ENCODE measurements at places on chromosomes 7 and 10.

DNA sequence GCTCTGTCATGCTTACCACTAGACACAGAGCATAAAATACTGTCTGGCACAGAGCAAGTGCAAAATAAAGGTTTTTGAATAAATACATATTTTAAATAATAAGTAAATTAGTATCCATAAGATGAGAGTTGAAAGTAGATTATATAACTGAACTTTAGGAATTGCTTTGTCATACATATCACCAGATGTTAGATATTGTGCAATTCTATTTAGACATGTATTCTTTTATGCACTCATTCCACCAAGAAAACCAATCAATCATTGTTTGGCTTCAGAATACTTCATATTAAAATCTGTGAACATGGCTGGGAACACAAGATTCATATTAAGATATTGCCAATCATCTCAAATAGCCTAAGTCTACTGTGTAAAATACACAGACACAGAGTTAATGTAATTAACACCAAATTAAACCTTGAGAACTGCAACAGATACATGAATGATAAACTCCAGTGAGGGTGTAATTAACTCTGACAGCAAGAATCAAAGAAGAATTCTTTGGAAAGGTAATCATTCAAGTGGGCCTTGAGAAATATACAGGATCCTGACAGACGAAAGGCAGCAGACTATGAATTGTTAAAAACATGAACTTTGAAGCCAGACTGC, 201.0 kb upstream of the PTN start:
- DNase-seq = no peak

- no peak for DNase-seq
These were observed 754.7 kb downstream of the GRID1 start for GRCh38 chr10:85611746-85612377.

DNA sequence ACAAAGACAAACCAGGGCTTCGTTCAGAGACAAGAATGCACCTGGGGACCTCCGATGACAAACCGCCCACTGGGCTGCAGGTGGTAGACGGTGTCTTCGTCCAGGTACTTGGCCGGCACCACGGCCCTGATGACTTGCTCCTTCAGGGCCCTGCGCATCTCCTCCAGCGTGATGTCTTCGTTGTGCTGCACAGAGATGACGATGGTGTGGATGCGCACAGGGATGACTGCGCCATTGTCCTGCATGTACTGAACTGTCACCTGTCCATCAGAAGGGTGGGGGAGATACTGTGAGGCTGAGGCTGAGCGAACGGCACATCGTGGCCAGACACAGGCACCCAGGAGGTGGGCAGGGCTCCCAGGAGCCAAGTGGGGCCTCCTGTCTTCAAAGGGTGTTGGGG, 13.1 kb downstream of the MAT1A start:
- DNase-seq = no peak

DNA sequence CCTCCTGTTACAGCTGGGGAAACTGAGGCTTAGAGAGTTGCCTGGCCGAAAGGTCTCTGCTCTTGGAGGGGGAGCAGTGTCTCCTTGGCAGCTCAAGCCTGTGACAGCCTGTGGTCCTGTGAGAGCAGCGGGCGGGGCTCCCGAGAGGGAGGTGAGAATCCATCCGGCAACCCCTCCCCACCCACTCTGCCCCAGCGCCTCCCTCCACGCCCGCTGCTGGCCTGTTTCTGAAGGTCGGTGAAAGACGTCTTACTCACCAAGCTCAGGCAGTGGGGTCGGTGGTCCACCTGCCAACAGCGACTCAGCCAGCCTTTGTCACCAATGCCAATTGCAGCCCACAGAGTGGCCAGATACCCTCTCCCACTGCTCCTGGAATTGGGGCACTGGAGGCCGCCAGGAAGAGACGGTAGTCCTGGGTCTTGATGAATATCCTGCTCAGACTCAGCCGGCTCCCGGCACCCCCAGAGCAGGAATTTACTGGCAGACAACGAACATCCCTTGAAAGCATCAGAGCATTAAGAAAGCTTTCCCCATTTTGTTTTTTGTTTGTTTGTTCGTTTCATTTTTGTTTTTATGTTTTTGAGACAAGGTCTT, 7.4 kb upstream of the TTYH3 start:
- DNase-seq = no peak

GRCh38 chr7:134562136-134562535, 13.2 kb downstream of the AKR1B15 start:
- DNase-seq = no peak

- DNase-seq = no peak
These were observed 396.2 kb upstream of the IGFBP3 start for GRCh38 chr7:46317256-46317655.

- no peak for DNase-seq
These were observed 7.9 kb downstream of the RET start for GRCh38 chr10:43084812-43085211.

DNA sequence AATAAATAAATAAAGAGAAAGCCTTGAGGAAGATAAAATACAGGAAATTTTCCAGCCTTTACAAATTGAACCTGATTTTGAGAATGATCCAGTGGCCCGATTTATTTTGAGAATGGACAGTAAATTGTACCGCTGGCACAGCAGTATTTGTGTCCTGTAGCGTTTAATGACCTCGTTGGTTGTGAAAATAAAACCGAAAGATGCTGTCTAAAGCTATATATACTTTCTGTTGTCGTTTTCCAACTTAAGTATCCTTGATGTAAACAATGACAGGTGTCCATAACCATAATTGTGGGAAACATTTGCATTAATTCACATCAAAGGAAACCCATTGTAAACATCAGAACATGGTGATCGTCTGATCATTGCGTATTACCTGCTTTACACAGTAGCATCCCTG, 38.8 kb downstream of the TBXAS1 start:
- DNase-seq = no peak

DNA sequence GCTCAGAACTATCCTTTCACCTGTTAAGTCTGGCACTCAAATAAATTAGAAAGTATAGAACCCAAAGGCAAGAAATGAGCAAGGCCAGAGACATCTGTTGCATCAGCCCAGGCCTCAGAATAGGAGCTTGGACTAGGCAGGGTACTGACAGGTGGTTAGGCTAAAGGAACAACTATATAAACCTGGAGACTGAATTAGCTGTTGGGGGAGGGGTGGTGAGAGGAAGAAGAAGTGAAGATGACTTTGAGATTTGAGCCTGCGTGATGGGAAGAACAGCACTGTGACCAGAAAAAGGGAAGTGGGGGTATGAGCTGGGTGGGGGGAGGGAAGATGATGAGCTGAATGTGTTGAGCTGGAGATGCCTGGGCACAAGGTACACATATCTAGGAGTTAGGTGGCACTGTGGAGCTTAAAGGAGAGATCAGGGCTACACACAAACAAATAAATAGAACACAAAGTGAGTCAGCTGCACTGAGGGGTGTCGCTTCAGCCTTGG, 244.7 kb downstream of the PTEN start:
- DNase-seq = no peak

DNA sequence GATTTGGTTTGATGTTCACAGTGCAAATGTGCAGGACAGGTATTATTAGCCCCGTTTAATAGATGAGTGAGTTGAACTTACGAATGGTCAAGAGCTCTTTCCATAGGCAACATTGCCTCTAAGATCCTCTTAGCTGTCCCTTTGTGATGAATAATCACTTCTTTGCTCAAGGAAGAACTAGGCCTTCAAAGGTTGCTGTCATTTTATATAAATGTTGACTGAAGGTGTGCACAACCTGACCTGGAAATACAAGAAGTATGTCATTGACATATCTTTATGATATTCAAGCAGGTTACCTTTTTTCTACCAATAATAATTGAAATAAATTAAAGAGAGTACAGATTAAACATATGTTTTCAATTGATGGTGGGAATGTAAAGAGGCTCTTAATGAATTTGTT, 48.5 kb upstream of the GLCCI1 start:
- no peak for DNase-seq

DNA sequence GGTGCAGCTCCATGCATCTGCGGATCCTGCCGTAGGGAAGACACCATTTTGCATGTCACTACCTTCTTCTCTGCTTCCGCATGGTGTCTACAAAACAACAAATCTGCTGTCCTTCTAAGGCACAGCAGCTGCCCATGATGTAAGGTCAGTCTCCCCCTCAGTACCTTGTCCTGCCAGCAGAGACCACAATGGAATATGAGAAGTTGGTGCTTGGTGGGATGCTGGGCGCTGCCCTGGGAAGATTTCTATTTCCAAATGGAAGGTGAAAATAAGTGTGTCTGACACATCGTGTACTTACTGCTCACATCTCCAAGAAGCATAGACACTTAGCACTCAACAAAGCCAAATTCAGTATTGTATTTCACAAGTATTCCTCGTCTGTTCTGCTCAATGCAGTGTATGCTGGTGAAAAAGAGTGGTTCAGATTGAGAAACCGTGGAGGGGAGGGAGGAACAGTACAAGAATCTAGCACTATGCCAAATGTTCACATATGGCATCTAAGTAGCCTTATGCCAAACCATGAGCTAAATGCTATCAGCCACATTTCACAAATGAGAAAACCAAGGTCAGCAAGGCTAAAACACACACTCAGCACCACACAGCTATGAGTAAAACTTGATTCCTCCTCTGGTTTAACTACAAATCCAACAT, 95.0 kb downstream of the GRB10 start:
- DNase-seq = no peak

DNA sequence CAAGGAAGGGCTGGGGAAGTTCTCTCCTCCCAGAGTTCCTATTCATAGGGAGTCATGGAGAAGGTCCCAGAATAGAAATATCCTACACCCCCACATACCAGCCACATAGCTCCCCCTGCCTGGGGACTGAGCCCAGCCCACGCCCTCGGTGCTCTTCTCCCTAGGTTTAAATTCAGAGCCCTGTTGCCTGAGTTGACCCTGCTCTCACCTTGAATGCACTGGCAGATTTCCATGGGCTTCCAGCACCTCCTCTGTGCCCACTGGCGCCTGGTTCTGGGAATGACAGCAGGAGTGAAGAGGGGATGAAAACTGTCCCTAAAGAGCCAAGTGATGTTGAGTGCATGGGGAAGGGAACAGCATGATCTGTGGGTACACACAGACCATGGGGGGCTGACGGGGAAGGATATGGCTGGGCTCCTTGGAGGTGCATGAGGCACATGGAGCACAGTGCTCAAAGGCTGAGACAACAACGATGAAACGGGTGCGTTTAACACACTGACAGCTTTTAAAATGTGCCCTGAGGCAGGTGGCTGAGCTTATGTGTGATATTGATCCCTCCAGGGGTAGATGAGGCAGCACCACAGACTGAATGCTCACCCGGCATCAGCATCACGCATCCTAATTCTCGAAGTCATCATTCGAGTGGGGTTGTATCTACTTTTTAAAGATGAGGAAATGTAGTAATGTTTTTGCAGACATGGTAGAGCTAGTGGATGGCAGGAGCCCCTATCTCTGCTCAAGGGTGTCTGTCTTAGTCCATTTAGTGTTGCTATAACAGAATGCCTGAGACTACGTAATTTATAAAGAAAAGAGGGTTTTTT, 53.7 kb upstream of the IGFBP3 start:
- DNase-seq = no peak

DNA sequence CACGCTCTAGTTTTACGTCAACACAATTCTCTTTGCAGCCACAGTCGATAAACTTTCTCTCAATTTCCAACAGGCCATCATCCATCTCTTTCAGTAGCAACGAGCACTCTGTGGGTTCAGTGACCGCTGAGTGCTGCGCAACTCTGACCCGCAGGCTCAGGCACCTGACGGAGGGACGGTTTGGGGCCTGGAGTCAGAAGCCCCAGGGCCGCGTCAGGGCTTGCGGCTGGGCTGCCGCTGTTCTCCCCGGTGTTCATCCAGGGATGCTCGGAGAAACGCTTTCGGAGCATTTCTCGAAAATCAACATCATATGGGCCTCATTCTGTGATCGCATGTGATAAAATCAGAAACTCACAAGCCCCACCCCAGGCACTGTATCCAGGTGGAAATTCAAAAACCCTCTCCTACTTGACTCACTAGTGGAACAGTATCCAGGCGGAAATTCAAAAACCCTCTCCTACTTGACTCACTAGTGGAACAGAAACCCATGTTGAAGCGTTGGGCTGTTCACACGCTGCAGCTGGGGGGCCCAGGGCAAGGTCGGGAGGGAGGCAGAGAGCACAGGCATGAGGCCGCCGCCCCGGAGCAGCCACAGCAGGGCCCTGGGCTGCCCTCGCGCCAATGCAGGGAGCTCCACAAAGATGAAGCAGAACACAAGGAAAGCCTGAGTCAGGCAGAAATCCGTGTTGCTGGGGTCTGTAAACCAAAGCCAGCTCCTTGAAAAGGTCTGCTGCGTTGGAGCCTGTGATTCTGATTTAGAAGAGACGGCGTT, 73.3 kb upstream of the NKX6-2 start:
- DNase-seq = no peak

GRCh38 chr7:150377635-150378034, 1.5 kb upstream of the ZNF775 start:
- DNase-seq = no peak

DNA sequence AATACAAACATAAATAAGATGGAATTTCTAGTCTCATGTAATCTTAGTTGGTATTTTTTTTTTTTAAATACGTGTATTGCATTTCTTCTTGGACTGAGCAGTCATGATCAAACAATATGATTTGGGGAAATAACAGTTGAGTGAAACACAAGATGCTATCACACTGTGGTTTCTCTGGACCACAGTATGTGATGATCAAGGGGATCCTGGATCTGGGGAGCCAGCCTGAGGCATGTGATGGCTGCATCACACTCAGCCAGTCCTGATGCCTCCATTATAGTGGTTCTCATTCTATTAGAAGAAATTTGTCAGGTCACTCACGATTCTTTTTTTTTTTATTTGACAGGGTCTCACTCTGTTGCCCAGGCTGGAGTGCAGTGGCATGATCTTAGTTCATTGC, 495.9 kb upstream of the POT1 start:
- no peak for DNase-seq

DNA sequence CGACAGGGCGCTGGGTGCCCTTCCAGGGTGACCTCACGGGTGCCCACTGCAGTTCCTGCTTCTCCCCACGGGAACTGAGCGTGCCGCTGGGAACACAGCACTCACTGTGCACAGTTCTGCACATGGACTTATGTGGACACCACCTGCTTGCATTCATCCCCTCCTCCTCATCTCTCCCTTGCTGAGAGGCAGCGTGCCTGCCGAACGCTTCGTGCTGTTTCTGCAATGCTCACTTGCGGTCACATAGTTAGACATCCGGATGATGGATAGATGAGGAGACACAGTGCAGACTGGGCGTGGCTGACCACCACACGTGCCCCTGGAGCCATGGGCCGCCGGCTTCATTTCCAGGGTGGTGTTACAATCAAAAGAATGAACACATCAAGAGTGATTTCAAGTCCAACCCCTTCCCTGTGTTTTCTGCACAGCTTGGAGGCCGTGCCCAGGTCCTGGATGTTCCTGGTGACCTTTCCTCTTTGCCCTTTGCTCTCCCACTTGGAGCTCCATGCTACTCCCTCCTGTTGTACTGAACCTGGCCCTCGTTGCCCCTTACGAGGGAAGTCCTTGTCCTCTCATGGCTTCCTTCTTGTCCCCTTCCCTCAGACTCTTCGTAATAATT, 119.4 kb downstream of the VIPR2 start:
- no peak for DNase-seq

DNA sequence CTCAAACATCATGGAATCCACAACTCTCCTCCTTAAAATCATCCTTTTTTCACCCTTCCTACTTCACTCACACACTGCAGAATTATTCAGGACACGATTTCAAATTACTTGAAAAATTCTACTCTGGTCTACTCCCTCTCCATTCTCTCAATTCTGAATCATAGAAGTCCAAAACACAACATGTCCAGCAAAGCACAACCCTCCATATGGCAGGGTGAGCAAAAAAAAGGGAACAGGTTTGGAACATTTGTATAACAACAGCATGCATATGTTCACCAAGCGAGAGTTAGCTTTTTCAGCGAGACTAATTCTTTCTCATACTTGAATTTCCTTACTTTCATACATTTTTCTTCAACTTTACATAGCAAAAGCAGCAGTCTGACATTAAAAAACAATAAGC, 73.4 kb downstream of the ABI1 start:
- DNase-seq = no peak

GRCh38 chr10:106136175-106136574, 1028.3 kb downstream of the SORCS1 start:
- DNase-seq = no peak

All from stimulated activated CD4-positive, alpha-beta T cell treated with anti-CD3 and anti-CD28 coated beads, Interleukin-4, amount 100 ng/mL, for 48 hours (primary cell).